Stimulated activated CD4-positive, alpha-beta T cell treated with anti-CD3 and anti-CD28 coated beads, Interleukin-1b, Interleukin-23, amount 100 ng/mL, for 4 hours (primary cell): ENCODE measurements at places on chromosomes 11 and 22.

DNA sequence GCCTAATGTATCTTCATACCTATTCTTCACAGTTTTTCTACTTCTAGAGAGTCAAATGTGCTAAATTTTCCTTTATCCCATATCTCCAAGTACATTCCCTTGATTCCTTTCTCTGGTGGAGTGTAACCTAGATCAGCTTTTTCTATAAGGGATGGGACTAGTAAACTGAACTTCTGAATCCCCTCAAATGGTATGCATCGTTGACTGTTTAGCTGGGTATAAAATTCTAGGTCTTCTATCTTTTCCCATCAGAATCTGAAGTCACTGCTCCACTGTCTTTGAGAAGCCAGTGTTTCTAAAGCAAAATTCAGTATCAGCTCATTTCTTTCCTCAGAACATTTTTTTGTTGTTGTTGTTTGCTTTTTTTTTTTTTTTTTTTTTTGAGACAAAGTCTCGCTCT is 1256.8 kb downstream of the BRD1 start:
- DNase-seq = no peak

- DNase-seq = no peak
Measured at GRCh38 chr11:94402355-94402754, 1.1 kb upstream of the GPR83 start.

GRCh38 chr11:8232849-8233606 is 30.6 kb downstream of the LMO1 start:
- DNase-seq = no peak

GRCh38 chr22:48493733-48494132 is 1333.9 kb downstream of the BRD1 start:
- no peak for DNase-seq

DNA sequence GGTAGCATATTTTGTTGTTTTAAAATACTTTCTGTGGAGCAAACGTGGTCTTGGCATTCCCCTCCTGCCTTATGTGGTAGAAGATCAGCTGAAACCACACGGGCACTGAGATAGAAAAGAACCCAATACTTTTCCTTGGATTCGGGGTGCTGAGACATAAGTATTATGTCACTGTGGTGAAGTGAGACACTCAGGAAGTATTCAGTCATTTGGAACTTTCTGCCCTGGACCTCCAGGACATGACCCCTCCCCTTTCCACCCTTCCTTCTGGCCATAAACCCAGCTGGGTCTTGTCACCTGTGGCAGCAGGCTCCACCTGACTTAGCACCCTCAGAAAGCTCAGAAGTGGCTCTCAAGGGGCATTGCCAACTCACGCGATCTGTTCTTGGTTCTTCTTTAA is 123.4 kb downstream of the SWAP70 start:
- DNase-seq = no peak

- DNase-seq = no peak
Measured at GRCh38 chr11:6608011-6608410, 4.0 kb downstream of the TAF10 start.

- DNase-seq = no peak
Measured at GRCh38 chr11:32072872-32073643, 17.8 kb upstream of the RCN1 start.
